ENCODE measurements at places on chromosomes 13 and 19. TPM values are rescaled to one million over a fixed set of nuclear protein-coding genes. Genes with fewer than 3 reads are reported as not detected.

Gene ENOX1
- total RNA-seq, result not detected

GRCh38 chr19:56369886-56370676 is 23.3 kb downstream of the ZNF582 start:
- H3K27ac ChIP-seq, result no peak overlapping the region
- no peaks in the 10 kb centered on the region for H3K27me3 ChIP-seq
- H3K4me1 ChIP-seq, result peaks cover 21% of the 10 kb centered on the region
- peaks cover 91% of the 10 kb centered on the region for H3K36me3 ChIP-seq
- no peak for DNase-seq
- peak overlapping the region; percentile 67 for H3K4me3 ChIP-seq

DNA sequence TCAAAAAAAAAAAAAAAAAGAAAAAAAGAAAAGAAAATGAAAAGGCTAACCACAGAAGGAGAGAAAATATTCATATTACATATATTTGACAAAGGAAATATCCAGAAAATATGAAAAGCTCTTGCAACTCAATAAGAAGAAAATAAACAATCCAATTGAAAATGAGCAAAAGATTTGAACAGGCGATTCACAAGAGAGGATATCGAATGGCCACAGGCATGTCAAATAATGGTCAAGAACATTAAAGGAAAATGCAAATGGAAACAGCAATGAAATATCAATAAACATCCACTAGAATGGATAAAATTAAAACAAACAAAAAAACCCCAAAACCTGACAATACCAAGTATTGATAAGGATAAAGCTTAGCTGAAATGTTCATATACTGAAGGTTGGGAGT is 8.1 kb downstream of the LGALS7 start:
- H3K4me1 ChIP-seq, result peaks cover 3% of the 10 kb centered on the region
- DNase-seq, result no peak
- no peak overlapping the region for H3K4me3 ChIP-seq
- H3K36me3 ChIP-seq, result no peaks in the 10 kb centered on the region
- no peak overlapping the region for H3K27ac ChIP-seq

DNA sequence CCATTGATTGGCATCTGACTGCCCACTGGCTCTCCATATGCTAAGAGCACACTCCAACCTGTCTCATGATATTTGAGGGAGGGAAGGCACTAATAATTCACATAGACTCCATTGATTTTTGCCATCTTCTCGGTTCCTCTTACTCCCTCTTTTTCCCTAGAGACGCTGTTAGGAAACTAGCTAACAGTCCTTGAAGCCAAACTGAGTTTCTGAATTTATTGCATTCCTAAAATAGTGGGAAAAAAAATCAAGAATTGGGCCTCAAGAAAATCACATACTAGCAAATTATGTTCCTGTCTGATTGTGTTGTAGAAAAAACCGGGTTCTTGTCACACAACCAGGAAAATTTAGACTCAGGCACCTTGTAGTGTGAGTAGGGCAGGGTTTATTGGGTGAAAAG is 86.4 kb upstream of the SLC7A1 start:
- no peaks in the 10 kb centered on the region for H3K4me1 ChIP-seq
- H3K27ac ChIP-seq, result no peak overlapping the region
- no peak for DNase-seq
- H3K27me3 ChIP-seq, result peaks cover 6% of the 10 kb centered on the region

Gene TEX26
- total RNA-seq, result not detected

DNA sequence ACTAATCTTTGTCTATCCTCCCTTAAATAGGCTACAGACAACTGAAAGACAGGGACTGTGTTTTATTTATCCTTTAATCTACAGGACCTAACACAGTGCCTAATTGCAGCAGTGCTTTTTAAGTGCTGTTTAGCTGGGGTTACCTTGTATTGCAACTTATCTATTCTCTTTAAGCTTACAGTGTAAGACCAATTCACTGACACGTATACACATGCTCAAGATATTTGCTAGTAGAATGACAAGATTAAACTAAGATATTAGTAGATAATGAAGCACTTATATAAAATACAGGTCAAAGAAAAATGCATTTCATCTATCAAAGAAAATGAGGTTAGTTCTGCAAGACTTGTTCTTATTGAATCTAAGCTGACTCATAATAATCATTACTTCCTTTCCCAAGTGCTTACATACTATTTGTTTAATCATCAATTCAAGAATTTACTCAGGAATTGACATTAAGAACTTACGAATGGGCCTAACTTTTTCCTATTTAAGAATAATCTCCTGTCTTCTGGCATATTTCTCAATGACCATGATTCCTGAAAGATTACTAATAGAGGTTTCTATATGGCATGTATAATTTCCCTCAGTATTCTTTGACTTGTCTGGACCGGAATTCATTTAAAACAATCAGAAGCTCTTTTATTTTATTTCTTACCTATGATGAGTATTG is 75.8 kb upstream of the MAB21L1 start:
- no peaks in the 10 kb centered on the region for H3K27me3 ChIP-seq
- no peaks in the 10 kb centered on the region for H3K36me3 ChIP-seq
- no peak for DNase-seq
- H3K27ac ChIP-seq, result no peak overlapping the region

Gene PABPC3
- 1.3 TPM for total RNA-seq

DNA sequence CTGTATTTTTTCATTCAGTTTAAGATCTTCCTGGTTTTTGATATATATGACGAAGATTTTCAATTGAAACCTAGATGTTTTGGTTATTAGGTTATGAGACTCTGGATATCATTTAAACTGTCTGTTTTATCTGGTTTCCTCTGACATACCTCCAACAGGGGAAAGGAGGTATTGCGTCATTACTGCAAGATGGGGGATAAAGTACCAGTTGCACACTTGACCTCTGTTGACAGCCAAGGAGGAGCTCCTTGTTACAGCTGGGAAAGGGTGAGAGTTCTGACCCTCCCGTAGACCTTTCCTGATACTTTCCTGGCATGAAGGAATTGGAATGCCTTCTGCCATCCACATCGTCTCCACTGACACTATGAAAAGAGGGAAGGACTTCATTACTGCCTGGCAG is 82.0 kb upstream of the SHISA2 start:
- H3K27me3 ChIP-seq, result peaks cover 12% of the 10 kb centered on the region
- H3K4me1 ChIP-seq, result no peaks in the 10 kb centered on the region
- DNase-seq, result no peak
- H3K4me3 ChIP-seq, result no peak overlapping the region

- DNase-seq, result peak; percentile 58
- peaks cover 63% of the 10 kb centered on the region for H3K27me3 ChIP-seq
- H3K4me1 ChIP-seq, result peaks cover 2% of the 10 kb centered on the region
These were observed 1.3 kb upstream of the KLK8 start for GRCh38 chr19:51002542-51003311.

DNA sequence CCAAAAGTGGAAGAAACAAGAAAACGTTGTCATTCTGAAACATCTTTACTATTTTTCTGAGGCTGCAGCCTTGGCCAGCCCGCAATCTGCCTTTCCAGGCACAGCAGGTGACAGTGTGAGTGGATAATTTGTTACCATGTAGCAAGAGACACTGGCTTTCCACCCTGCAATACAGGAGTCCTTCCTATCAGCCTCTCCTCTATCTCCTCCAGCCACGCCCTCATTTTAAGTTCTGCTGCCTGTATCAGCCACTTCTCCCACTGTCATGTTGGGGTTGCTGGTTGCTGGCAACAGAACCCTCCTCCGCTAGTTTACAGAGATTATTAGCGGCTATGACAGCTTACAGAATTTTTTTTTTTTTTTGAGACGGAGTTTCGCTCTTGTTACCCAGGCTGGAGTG is 7.7 kb upstream of the LGALS7 start:
- H3K36me3 ChIP-seq, result no peaks in the 10 kb centered on the region
- no peaks in the 10 kb centered on the region for H3K4me1 ChIP-seq
- H3K27ac ChIP-seq, result no peak overlapping the region
- no peak for DNase-seq

DNA sequence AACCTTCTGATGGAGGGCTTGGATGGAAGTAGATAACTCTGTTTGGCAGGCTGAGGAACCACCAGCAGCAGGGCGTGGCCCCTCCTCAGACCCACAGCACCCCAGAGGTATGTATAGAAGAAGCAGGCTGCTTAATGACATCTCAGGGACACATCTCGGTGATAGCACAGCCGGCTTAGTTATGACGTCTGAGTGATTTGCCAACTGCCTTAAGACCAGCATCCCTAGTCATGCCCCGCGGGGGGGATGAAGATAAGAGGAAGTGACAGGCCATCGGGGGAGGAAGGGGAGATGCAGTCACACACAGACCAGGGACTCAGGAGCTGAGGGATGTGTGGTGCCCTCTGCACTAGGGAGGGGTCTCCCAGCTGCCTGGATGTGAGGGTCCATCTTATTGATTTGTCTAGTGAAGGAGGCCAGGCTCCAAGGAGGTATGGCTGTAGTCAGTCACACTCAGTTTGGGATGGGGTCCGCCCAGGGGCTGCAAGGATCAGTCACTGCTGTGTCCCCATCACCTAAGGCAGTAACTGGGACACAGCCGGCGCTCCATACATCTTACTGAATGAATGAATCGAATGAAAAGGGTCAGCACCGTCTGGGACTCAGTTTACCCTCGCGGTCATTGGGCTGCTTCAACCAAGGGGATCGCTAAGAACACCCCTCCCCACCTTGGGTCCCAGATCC is 19.2 kb upstream of the ERCC1 start:
- H3K36me3 ChIP-seq, result peaks cover 2% of the 10 kb centered on the region
- H3K27me3 ChIP-seq, result no peaks in the 10 kb centered on the region
- peak overlapping the region; percentile 21 for H3K27ac ChIP-seq
- peak overlapping the region; percentile 86 for H3K4me3 ChIP-seq
- peaks cover 32% of the 10 kb centered on the region for H3K4me1 ChIP-seq

DNA sequence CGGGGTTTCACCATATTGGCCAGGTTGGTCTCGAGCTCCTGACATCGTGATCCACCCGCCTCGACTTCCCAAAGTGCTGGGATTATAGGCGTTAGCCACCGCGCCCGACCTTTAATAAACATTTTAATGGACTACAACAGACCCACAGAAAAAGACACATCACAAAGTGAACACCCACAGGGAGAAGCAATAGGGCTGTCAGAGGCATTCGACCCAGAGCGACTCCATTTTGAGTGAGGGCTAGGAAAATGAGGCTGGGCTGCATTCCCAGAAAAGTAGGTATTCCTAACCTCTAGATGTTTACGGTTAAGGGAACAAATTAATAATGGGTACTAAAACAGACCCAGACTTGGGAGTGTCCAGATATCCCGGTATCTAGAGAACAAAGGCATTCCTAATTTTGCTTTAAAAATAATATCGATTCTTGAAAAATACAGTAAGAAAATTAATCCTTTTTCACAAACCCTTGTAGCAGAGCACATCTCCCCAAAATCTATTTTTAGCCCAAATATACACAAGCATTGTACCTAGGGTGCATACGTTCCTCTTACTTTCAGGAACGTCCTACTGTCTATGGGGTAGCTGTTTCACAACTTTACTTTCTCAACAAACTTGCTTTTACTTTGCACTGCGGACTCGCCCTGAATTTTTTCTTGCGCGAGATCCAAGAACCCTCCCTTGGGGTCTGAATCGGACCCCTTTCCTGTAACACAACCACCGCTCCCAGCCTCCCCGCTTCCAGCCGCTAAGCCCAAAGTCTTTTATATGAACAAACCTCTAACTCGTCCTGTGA is 811 bp upstream of the ZNF8 start:
- peak overlapping the region; percentile 93 for H3K4me3 ChIP-seq
- peaks cover 30% of the 10 kb centered on the region for H3K4me1 ChIP-seq
- peaks cover 75% of the 10 kb centered on the region for H3K36me3 ChIP-seq
- DNase-seq, result no peak
- peak overlapping the region; percentile 95 for H3K27ac ChIP-seq

Gene CLEC11A
- 2.2 TPM for total RNA-seq

DNA sequence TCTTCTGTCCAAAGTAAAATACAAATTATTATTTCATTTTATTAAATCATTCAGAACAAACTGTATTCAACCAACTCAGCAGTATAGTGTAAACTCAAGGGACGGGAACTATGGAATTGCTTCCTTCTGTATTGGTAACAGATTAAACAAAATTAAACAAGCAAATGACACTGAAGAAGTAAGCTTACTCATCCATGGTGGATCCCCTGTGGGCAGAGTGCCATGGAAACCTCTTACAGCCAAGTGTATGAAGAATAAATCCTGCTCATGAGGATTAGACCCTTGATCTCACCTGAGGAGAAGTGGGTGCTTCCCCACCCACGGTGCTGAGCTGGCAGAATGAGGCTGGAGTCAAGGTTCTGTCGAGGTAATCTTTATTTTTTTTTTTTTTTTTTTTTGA is 18.0 kb upstream of the RFXAP start:
- no peaks in the 10 kb centered on the region for H3K4me1 ChIP-seq
- no peak overlapping the region for H3K4me3 ChIP-seq
- no peak for DNase-seq
- no peaks in the 10 kb centered on the region for H3K36me3 ChIP-seq
- no peak overlapping the region for H3K27ac ChIP-seq

Gene ZNF791
- 15.1 TPM for total RNA-seq

DNA sequence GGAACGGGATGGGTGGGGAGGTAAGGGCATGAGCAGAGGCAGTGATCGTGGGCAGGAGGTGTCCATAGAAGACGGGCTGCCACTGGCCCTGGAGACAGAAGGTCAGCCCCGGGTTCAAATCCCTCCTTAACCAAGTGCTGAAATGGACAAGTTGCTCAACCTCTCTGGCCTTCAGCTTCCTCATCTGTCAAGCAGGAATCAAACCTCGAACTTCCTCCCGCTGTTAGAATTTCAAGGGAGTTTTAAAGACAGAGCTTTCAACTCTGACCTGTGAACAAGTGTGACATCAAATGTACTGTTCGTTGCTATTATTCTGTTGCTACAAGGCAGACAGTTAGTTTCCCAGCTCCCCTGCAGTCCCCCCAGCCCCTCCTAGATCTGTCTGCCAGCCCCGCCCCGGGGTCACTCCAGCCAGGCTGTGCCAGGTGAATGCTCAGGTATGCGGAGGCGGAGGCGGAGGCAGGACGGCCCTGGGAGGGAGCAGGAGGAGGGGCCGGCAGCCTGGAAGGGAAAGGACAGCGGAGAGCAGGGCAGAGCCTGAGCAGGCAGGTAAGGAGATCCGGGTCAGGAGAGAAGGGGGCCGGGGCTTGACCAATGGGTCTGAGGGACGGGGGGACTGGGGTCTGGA is at the start of gene EPS8L1:
EPS8L1 (plus strand) TSS at position 499 of the 628 bp plus-strand sequence. CDS start 576 bp downstream, outside the sequence.
- DNase-seq, result no peak
- no peak within 1 kb of the TSS for H3K27ac ChIP-seq
- peaks cover 76% of the 10 kb centered on the region for H3K27me3 ChIP-seq

GRCh38 chr13:101267656-101268055 is 148.7 kb downstream of the NALCN start:
- H3K27me3 ChIP-seq, result peaks cover 1% of the 10 kb centered on the region
- no peaks in the 10 kb centered on the region for H3K36me3 ChIP-seq
- no peaks in the 10 kb centered on the region for H3K4me1 ChIP-seq
- no peak overlapping the region for H3K4me3 ChIP-seq
- no peak for DNase-seq

Gene ATCAY
- not detected for total RNA-seq

Gene TNFSF9
- total RNA-seq, result 2.5 TPM

GRCh38 chr13:24505756-24506155 is 6.8 kb downstream of the PARP4 start:
- H3K27ac ChIP-seq, result no peak overlapping the region
- H3K27me3 ChIP-seq, result no peaks in the 10 kb centered on the region
- DNase-seq, result no peak
- H3K36me3 ChIP-seq, result peaks cover 21% of the 10 kb centered on the region

Gene FAAP24
- total RNA-seq, result 8.0 TPM
